ENCODE measurements at places on chromosomes 5 and 9.

DNA sequence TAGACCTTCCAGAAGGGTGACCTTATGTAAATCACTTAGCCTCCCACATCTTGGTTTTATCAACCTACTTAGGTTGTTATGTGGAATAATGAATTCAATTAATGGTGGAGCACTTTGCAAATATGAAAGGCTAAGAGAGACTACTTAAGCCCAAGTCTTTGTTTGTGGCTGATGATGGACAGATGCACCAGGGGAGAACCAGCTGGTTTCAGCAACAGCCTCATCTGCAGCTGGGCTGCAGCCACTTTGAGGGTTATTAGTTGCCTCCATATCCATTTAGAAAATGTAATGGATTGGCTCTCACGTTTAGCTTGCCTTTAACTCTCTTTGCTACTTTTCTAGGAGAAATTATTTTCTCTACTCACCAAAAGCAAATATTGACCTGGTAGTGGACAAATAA lies 146.6 kb downstream of the ESM1 start:
- DNase-seq = no peak

DNA sequence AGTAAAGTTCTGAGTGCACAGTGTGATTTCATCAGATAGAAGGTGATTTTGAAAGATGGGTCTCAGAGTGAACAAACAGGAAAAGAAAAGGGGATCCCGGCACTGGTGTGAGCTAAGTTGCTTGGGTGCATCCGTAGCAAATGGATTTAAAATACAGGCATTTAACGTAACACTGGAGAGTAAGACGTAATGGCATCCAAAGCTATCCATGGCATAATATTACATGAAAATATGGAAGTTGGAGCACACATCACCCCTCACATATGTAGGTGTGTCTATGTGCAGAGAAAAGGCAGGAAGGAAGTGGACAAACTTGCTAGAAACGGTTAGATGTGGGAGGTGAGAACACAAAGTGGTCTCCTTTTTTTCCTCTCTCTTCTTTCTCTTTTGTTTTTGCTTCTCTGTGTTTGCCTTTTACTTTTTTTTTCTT lies 38.2 kb upstream of the SEMA4D start:
- no peak for DNase-seq

DNA sequence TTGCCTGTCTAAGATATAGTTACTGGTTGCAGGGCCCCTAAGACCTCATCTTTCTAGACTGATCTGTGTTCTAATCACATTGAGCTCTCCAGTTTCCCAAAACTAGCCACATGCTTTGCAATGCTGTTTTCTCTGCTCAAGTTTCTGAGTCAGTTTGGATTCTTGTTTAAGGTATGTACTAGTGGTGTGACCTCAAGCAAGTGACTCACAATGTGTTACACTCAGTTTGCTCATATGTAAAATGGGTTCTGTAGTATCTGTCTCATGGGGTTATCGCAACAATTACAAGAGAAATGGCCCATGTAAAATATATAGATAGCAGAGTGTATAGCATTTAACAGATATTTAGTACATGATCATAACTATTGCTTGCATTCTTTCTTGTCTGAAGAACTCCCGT lies 153.1 kb upstream of the ELL2 start:
- DNase-seq = no peak

DNA sequence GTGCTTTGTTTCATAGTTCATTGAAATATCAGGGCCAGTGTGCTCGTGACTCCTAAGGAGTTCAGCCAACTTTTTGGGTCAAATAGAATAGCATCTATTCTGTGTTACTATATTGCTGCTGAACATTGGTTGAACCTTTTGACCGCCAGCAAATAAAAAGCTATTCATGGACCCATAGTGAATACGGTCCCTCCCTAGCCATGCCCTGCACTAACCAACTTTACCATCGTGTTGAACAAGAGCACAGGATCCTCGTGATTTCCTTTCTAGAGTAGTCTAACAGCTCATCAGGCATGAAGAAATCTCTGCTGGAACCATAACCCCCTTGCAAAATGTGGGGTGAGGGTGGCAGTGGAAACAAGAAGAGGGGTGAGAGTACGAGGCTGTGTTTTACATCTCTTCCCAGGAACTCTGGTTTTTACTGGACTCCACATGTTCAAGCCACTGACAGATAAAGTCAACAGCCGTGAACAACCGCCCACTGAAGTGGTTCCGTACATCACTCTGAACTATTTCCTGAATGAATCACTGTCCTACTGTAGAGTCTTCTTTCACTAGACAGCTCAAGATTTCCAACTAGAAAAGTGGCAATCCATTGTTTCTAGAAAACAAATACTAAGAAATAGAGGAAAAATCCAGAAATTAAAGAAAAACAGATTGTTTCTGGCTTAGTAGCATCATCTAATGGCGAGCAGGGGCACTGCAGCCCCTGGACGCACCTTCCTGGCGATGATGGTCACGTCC lies 70.1 kb upstream of the SPATA31E1 start:
- no peak for DNase-seq

- DNase-seq = no peak
These were observed 373.0 kb upstream of the CCNH start for GRCh38 chr5:87785554-87786335.

DNA sequence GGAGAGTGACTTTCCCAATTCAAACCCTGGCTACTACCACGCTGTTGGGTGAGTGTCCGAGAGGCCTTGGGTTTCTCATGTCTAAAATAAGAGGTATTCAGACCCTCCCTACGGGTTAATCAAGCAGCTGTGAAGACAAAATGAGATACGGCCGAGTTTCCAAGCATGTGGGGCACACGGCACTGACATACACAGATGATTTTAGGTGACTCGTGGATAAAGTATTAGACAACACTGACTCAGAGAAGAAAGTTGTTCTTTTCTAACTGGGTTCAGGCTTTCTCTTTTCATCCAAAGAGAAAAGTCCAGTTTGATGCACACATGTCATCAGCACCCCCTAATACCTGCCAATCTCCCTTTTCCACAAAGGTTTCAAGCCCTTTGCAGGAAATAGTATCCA lies 15.6 kb downstream of the FOXI1 start:
- no peak for DNase-seq

DNA sequence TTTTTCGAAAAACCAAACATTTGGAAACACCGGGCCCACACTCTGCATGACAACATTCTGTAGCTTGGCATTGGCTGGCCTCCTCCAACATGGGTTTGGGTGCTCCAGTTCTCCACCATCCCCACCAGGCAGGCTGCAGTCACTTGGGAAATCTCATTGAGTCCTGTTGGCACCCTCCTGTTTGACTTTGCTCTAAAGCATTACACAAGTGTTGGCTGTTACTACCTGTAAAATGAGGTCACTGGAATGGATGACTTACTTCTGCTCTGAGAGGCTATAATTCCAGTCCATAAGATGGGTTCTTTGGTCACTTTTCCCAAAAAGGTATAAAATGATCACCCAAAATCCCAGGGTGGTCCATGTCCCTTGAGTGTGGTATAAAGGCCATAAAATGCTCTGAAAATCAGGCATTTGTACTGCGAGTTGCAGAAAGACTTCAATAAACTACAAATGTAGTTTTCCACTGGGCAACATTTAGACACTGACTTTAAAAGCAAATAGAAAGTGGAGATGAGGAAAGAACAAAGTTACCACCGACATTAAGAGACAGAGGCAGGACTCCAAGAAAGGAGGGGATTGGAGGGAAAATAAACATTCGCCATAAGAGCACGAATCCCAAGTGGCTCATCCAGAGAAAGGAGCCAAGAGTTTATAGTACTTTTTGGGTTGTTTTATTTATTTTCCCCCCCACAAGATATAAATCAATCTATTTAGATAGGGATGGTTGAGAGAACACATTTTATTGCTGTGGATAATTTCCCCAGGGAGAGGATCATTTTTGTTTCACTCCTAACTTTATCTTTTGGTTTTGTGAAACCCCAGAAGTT lies 295.1 kb downstream of the TLE1 start:
- DNase-seq = no peak

GRCh38 chr9:26746357-26747072 lies 146.1 kb downstream of the CAAP1 start:
- no peak for DNase-seq

DNA sequence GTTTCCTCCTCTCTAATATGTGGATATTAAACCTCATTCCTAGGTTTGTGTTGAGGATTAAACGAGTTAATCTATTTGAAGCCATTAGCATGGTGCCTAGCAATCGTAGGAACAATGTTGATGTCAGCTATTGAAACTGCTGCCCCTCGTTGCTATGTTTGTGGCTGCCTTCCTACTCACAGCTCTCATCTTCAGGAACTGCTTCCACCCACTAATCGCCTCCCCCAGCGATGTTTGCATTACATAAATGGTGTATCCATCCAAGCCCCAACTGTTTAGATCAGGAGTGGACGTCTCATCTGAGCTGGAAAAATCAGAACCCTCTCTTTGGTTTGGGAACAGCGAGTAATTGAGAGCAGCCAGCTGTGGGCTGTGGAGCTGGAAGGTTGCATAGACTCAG lies 416.6 kb downstream of the ARHGEF28 start:
- no peak for DNase-seq

DNA sequence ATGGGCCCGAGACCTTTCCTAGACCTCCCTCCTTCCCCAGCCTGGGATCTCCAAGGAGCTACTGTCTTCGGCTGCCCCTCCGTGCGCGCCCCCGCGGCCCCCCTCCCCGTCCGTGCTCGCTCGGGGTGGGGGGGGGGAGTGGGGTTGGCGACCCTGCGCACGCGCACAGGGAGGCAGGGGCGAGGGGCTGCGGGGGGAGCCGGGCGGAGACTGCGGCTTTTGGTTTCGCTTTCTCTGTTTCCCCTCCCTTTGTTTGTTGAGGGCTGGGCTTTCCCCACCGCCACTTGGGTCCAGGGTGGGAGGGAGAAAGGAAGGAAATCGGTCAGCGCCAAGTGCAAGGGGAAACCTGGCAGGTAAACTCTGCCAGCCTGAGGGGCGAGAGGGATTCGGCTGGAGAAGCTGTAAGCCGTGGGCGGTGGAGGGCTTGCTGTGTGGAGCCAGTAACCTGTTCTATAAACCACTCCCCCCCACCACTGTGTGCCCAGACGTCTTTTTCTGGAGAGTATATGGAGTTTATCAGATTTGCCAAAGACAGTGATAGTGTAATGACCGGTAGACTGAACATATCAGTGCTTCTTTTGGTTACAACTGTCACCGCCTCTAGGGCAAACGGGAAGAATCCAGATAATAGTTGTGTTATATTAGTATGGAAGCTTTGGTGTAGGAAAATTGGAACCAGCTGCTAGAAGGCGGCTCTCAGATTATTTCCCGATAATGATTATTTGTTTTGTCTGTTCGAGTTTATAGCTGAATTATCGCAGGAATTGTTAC lies 684 bp downstream of the DNAJA1 start:
- peak; percentile 59 for DNase-seq

- DNase-seq = no peak
These were observed 35.9 kb downstream of the CEP120 start for GRCh38 chr5:123387313-123387712.

- DNase-seq = no peak
These were observed 47.6 kb upstream of the ZFAND5 start for GRCh38 chr9:72412483-72413040.

- no peak for DNase-seq
These were observed 68.2 kb downstream of the MFAP3 start for GRCh38 chr5:154107010-154107409.

DNA sequence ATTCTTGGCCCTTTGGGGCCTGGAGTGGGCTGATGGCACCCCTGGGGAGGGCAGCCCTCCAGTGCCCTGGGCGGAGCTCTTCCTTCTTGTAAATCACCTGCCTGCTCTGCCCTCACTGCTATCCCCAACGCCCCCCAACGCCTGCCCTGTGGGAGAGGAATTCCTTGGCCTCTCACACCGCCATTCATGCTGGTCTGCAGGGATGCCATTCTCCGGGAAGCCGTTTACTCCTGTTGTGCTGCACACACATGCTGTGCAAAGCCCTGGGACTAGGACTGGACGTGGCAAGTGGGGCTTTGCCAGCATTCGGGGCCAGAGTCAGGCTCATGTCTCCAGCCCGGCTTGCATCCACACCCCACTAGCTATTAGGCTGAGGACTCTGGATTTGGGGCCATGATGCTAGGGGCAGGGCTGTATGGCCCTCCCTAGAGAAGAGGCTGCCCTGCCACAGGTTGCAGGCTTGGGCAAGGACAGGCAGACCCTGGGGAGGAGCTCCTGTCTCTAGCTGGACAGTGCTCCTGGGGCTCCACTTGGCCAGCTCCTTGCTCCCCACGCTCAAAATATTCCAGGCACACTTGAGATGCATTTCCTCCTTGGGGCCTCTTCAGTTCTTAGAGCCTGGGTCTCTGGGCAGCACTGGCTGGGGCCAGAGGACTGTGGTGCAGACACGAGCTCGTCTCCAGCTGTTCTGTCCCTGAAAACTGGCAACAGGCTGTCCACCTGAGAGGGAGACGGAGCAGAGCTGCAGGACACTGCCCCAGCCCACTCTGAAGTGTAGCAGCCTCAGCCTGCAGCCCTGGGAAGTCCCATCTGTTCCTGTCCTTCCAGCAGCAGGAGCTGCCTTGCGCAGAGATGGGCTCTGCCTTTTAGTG lies 226.9 kb downstream of the CACNA1B start:
- DNase-seq = no peak

GRCh38 chr5:113166261-113166660 lies 189.7 kb downstream of the DCP2 start:
- no peak for DNase-seq
